ENCODE measurements at places on chromosomes 16 and 17.

DNA sequence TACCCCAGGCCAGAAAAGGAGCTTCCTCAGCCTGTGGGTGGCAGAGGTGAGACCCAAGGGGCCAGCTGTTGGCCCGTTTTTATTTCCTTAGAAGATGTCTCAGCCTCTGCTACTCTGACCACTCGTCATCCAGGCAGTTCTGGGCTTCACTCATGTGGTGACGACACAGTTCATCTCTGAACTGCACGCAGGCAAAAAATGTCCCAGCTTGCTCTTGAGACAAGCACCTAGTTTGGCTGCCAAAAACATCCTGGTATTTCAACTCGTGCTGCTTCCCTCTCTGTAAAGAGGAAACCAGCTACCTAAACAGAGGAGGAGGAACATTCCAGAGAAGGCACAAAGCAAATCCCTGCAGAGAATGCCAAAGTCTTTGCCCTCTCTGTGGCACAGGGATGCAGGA, 125.7 kb downstream of the XYLT1 start:
- DNase-seq = no peak

DNA sequence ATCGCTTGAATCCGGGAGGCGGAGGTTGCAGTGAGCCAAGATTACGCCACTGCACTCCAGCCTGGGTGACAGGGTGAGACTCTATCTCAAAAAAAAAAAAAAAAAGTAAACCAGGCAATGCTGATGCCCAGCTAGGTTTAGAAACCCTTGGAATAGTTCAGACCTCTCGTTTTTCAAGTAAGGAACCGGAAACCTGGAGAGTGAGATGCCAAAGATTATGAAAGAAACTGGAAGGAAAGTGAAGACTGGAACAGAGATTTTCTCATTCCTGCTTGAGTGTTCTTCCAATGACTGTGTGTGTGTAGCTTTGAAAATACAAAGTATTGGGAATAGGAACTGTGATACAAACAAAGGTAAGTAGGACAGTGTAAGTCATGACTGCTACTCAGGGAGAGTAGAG, 35.7 kb downstream of the MYH3 start:
- DNase-seq = no peak

- no peak for DNase-seq
Measured at GRCh38 chr17:37068266-37068665, 119.5 kb downstream of the AATF start.

GRCh38 chr16:2229632-2230250, 6.3 kb downstream of the E4F1 start:
- no peak for DNase-seq

GRCh38 chr17:18017958-18018357, 21.0 kb downstream of the ATPAF2 start:
- DNase-seq = peak; percentile 44

Data from foreskin melanocyte (primary cell).